CD4-positive, alpha-beta T cell treated with Interleukin-4 for 1 hour (primary cell): ENCODE measurements at places on chromosomes 13 and 19.

DNA sequence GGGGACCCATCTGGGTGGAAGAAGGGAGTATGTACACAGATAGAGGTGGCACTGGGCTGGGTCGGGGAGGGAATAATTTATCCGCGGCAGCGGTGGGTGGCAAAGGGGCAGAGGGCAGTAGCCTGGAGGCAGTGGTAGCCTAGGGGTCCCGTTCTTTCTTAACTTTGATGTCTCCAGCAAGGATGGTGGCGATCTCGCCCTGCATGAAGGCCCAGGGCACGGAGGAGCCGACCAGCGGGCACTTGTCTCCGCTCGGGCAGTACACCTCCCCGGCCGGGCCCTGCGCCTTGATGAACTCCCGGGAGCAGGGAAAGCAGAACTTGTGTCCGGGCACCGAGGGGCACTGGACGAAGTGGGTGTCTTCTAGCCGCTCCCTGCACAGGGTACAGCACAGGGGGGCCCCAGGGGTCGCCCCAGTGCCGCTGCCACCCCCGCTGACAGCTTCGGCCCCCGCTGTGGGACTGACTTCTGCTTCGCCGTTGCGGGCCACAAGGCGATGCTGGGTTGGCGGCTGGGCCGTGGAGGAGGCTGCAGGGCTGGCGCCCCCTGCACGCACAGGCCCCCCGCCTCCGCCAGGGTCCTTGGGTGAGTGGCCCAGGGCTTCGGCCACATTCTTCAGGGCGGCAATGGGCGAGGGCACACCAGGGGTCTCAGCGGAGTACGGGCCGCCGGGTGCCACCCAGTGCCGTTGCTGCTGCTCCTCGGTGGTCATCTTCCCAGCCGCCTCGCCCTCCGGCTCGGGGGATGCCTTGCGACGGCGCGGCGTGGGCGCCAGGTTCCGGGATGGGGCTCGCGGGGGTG is 1.9 kb downstream of the IRF2BP1 start:
- DNase-seq = no peak

DNA sequence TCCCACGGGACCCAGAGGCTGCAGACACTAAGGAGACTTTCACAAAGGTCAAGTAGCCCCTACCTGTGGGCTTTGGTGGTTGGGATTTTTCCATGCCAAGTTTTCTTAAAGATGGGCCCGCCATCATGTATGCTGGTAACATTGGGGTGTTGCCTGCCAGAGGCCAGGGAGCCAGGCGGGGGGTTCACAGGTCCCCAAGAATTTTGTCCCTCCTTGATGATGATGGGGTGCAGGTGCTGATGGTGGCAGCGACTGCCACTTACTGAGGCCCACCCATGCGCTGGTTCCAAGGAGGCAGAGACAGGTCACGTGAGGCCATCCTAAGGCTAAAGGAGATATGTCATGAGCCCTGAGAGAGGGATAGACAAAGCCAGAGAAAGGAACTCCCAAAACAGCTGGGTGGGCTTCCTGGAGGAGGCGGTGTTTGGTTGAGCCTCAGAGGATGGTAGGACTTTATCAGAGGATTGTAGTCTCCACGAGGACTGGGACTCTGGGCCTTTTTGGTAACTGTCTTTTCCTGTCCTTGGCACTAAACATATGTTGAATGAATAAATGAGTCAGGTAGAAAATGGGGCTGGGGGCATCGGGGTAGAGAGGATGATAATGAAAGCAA is 14.4 kb downstream of the PLEKHF1 start:
- DNase-seq = no peak

DNA sequence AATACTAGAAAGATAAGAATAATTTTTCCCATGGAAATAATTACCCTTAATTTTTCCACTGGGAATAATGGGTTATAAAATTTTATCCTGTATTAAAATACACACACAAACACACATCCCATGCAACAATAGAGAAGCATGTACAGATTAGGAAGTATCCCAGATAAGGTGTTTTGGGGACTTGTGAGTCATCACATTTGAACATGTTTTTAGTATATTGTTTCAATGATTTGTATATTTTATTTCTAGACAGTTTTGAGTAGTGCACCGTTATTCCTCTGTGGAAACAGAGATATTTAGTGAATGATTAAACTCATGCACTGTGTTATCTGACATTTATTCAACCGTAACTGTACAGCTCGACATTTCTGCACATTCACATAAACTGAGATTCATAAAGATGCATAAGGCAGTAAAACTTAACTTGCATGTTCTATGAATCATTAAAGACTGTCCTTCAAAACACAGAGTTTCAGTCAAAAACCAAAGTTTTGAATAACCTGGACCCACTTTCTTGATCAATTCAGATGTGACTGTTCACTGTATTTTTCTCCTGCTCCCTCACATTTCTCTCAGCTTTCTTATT is 30.1 kb downstream of the KLF12 start:
- DNase-seq = no peak

DNA sequence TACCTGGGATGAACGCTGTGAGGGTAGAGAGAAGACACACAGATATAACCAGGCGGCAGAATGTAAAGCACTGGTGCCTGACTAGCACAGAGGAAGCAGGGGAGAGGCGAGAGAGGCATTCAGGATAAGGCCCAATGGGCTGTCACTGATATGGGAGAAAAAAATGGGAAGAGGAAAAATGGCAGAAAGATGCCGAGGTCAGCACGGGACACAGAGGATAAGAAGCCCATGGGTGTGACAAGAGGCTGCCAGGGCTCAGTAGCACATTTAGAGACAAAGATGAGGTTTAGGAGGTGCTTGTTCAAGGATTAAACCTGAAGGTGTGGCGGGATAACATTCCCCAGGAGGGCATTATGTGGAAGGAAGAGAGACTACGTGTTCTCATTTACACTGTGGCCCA is 5.6 kb downstream of the SMG9 start:
- DNase-seq = no peak

DNA sequence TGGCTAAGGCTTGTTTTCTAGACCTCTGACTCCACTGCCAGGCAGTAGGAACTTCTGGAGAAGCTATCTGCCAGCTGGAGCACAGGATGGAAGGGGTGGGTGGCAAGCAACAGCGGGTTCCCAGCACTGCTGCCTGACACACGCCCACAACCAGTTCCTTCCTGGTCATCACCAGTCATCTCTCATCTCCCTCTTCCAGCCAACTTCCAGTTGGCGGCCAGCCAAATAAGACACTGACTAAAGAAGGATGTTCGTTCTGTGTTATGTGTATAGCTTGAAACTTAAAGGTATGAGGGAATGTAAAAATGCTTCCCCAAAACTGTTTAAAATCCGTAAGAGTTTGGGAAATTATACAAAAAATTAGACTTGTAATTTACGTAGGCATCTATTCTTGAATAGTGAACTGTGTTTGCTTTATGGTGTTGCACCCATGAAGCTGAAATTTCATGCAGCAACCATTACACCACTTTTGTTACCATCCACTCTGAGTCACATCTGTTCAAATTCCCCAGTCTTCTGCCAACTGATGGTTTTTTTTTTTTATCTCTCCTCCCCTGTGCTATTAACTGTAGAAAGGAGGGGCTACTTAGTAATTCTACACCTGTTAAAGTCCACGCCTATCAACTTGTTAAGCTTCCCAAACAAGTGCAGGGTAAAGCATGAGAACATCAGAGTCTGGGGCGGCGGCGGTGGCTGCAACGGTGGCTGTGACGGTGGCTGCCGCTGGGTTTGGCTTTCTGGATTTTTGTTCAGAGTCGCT is 86.2 kb upstream of the FRY start:
- peak; percentile 69 for DNase-seq

- no peak for DNase-seq
Observed at GRCh38 chr13:39123578-39123977, 85.3 kb downstream of the NHLRC3 start.

DNA sequence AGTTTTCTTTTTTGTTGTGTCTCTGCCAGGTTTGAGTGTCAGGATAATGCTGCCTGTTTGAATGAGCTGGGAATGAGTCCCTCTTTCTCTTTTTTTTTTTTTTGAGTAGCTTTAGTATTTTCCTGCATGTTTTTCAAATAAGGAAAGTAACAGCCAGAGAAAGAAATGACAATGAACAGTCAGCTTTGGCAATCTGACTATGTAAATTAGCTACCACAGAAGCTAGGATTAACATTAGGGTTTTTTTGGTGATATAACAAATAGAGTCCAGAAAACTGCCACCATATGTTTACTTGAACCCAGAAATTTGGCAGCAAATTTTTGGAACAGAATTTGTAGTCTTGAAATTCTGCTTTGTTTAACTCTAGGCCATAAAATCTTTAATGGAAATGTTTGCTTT is 50.5 kb downstream of the SGCG start:
- no peak for DNase-seq
